ENCODE measurements at places on chromosomes 7 and 10. TPM values are rescaled to one million over a fixed set of nuclear protein-coding genes. Genes with fewer than 3 reads are reported as not detected.

The SMKR1 gene
- 1.6 TPM for total RNA-seq

DNA sequence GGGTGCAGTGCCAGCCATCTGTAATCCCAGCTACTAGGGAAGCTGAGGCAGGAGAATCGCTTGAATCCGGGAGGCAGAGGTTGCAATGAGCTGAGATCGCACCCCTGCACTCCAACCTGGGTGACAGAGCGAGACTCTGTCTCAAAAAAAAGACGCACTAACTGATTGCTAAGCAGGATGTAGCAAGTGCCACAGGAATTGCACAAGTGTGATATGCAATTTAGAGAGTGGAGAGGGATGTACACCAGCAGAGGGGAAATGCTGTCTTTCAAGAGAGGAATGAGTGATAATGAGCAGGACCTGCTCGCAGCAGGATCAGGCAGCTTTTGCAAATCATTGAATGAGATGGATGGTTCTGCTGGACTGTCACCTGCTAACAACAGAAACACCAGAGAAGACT lies 13.3 kb upstream of the SLC16A12 start:
- H3K4me1 ChIP-seq: no peaks in the 10 kb centered on the region
- no peak for DNase-seq
- no peaks in the 10 kb centered on the region for H3K36me3 ChIP-seq
- peaks cover 16% of the 10 kb centered on the region for H3K27me3 ChIP-seq

- H3K27me3 ChIP-seq: peaks cover 11% of the 10 kb centered on the region
- no peaks in the 10 kb centered on the region for H3K4me1 ChIP-seq
- no peak for DNase-seq
- H3K36me3 ChIP-seq: no peaks in the 10 kb centered on the region
- H3K27ac ChIP-seq: no peak overlapping the region
Observed at GRCh38 chr7:24356718-24357386, 72.9 kb downstream of the NPY start.

DNA sequence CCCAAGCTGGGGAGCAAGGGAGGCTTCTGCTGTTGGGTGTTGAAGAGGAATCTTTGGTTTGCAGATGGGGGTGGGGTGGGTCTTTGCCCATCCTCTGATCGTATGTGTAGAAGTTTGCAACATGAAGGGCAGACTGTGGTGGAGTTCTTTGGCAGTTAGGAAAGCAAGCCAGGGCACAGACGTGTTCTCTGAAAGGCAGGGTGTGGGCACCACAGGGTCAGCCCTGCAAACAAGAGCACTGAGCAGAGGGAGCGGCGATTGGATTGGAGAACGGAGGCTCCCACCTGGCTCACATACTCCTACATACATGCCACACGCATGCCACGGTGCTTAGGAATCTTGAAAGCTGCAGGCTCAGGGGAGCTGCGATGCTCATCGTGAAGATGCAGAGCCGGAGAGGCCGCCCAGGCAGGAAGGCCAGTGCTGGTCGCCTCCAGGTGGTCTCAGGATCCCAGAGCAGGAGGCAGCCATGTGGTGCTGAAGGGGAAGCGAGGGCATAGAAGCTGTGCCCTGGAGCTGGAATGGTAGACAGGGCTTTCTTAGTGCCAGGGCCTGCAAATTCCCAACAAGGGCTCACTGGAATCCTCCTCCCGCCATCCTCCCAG lies 149.0 kb downstream of the MGMT start:
- H3K27me3 ChIP-seq: no peaks in the 10 kb centered on the region
- H3K4me3 ChIP-seq: no peak overlapping the region
- no peak overlapping the region for H3K27ac ChIP-seq
- peaks cover 2% of the 10 kb centered on the region for H3K36me3 ChIP-seq
- DNase-seq: no peak

GRCh38 chr10:118742032-118742431 lies 12.7 kb downstream of the CACUL1 start:
- no peaks in the 10 kb centered on the region for H3K27me3 ChIP-seq
- H3K27ac ChIP-seq: no peak overlapping the region
- H3K4me1 ChIP-seq: peaks cover 9% of the 10 kb centered on the region
- no peak for DNase-seq
- no peaks in the 10 kb centered on the region for H3K36me3 ChIP-seq

All from activated CD8-positive, alpha-beta T cell treated with anti-CD3 and anti-CD28 coated beads, Interleukin-2, amount 10 ng/mL, durations not matched to agents 7 days and 5 days (primary cell).